ENCODE measurements at places on chromosomes 1 and 21.

GRCh38 chr1:117671781-117672501 lies 66.1 kb downstream of the TENT5C start:
- no peak for DNase-seq

DNA sequence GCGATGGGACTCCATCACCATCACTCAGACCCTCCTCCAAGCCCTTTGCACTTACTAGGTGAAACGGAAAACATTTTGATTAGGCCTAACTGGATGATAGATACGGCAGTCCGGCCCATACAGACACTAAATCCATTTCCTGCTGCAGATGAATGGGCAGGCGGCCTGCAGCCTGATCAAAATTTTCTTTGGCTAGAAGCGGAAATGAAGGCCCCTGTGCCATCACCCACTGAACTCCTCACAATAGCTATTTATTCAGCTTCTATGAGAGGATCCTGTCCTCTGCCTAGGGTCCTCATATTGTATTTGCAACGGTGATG lies 200.5 kb downstream of the OMA1 start:
- no peak for DNase-seq

DNA sequence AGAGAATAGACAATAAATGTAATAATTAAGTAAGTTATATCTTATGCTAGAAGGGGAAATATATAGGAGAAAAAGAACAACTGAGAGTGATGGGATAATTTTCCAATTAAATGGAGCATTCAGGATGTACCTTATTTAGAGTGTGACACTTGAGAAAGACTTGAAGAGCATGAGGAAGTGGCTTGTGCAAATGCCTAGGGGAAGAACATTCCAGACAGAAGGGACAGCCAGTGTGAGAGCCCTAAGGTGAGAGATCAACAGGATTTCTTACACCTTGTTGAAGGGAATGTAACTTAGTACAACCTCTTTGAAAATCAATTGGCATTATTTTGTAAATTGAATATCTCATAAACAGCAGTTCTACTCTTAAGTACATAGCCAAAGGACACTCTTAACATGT lies 28.8 kb upstream of the TSPAN2 start:
- DNase-seq = no peak

DNA sequence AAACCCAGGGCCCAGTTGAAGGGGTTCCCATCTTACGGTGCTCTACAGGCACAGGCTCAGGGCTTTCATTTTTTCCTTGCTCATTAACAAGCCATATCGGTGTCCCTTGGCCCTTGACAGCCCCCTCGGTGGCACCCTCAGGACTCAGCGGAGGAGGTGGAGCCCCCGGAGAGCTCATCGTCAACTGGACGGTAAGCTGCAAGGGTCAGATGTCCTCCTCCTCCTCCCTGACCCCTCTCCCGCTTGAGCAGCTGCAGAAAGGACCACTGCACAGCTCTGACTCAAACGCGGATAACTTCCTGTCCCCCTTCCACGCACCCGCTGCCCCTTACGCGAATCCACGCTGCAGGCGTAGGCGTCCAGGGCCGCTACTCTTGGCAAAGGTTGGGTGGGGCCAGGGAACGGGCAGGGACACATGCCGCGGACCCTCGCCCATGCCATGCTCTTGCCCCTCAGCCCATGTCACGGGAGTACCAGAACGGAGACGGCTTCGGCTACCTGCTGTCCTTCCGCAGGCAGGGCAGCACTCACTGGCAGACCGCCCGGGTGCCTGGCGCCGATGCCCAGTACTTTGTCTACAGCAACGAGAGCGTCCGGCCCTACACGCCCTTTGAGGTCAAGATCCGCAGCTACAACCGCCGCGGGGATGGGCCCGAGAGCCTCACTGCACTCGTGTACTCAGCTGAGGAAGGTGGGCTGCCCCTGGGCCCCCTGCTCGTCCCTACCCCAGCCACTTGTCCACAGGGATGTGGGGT lies 14.7 kb downstream of the TMEM81 start:
- no peak for DNase-seq

DNA sequence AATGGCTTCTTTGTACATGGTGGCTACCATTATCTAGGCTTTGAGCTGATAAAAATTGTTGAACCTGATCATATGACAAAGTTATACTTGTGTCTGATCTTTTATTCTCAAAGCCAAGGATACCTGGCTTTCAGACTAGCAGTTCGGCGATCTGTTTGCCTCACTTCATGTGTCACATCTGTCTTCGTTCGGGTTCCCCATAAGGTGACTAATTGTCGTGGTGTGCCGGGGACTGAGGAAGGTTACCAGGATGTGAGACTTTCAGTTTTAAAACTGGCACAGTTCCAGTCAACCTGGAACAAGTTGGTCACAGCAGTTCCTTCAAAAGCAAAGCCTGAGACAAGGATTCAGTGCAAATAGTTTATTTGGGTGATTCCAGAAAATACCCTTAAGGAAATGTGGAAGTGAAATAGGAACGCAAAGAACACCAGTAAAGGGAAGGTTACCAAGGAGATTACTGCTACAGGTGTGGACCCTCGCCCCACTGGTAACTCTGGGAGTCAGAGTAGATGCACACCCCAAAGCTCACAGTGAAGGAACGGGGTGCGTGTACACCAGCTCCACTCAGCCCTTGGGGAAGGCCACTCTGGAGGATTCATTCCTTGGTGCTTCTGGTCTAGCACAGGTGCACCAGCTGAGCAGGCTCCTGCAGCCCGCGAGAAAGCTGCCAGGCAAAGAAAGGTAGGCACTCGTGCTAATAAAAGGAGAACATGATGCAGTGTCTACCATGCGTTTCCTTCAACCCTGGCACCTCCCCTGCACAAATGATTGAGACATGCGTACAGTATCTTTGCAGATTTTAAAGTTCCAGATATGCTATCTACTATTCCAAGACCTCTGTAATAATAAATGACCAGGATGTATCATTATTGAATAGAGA lies 69.0 kb downstream of the VWA5B1 start:
- no peak for DNase-seq

DNA sequence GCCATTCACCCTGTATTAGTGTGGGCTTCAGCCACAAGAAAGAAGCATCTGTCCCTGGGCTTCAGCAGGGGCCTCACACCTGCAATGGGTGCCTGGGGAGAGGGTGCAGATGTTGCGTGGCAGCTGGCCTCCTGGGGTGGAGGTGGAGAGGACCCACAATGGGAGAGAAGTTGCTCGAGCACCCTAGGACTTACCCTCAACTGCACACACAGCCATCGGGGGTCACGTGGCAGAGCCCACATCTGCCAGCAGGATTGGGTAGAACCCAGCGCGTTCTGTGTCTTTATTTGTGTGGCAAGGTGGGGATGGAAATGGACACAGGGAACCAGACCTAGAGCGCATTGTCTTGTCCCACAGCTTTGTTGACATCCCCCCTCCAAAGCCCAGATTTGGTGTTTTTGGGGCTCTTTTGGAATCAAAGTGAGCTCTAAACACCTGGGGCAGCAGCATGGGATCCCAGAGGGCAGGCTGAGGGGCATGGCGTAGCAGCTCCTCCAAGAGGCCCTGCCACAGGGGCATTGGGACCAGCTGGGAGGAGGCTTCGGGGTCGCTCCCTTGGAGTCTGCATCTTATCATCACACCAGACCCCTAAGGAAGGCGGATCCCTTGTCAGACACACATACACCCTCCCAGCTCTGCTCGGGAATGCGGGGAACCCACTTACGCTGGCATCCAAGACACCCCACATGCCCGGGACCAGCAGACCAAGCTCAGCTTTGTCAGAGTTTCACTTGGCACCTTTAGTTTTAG lies 5.1 kb downstream of the ABCG1 start:
- no peak for DNase-seq

- no peak for DNase-seq
Measured at GRCh38 chr1:64867266-64867665, 99.1 kb downstream of the JAK1 start.

GRCh38 chr1:51669816-51670215 lies 52.9 kb downstream of the OSBPL9 start:
- DNase-seq = no peak

- no peak for DNase-seq
Measured at GRCh38 chr1:64686828-64687724, 57.8 kb upstream of the RAVER2 start.

- DNase-seq = no peak
Measured at GRCh38 chr1:90836345-90836679, 119.2 kb upstream of the BARHL2 start.

- no peak for DNase-seq
Measured at GRCh38 chr1:212683357-212683722, 16.3 kb downstream of the BATF3 start.

DNA sequence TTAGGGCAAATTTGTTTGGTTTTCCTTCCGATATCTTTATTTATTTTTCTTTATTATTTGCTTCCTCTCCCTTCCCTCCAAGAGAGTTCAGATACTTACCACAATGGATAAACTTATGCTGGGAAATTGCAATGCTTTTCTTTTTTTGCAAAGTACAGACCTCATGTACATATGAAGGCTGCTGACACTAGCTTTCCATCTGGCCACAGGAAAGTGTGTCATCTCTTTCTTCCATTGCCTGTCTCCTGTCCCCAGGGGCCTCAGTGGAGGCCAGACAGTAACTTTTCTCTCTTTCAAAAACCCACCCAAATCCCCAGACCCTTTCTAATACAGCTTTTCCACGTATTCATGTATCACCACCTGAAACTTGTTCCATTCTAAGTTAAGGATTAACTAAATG lies 73.9 kb downstream of the ST6GALNAC3 start:
- no peak for DNase-seq

- no peak for DNase-seq
Measured at GRCh38 chr1:121471523-121471922, 286.7 kb downstream of the SRGAP2C start.

GRCh38 chr21:46559291-46559983 lies 45.4 kb downstream of the S100B start:
- no peak for DNase-seq

DNA sequence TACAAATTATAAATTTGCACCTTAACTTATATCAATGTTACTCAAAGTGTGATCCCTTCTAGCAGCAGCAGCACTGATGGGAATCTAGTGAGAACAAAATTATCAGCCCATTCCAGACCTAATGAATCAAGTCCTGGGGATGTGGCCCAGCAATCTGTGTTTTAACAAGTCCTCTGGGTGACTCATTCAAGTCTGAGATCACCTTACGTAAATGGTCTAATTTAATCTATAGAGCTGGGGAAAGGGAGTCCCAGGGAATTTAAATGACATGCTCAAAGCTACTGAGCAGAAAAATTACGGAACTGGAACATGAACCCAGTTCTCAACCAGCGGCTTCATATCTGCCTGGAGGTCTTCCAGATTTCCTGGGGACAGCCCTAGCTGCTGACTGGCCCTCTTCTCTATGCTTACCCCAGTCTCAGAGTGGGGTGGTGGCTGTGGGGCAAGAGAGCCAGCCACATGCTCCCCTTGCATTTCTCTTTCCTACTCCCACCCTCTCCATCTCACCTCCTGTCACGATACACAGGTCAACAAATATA lies 220.0 kb downstream of the TM2D1 start:
- no peak for DNase-seq

GRCh38 chr21:34865400-34866241 lies 183.5 kb downstream of the RUNX1 start:
- DNase-seq = no peak
